ENCODE measurements at places on chromosomes 7 and 10. TPM values are rescaled to one million over a fixed set of nuclear protein-coding genes. Genes with fewer than 3 reads are reported as not detected.

PDZD7 gene
- not detected for total RNA-seq

NUP205 gene
- total RNA-seq, result 34.8 TPM

CUBN gene
- 3.5 TPM for total RNA-seq

ERCC6 gene
- 17.8 TPM for total RNA-seq

SMO gene
- total RNA-seq, result 37.1 TPM
